GM06990 (cell line): ENCODE measurements at places on chromosomes 5 and 9.

DNA sequence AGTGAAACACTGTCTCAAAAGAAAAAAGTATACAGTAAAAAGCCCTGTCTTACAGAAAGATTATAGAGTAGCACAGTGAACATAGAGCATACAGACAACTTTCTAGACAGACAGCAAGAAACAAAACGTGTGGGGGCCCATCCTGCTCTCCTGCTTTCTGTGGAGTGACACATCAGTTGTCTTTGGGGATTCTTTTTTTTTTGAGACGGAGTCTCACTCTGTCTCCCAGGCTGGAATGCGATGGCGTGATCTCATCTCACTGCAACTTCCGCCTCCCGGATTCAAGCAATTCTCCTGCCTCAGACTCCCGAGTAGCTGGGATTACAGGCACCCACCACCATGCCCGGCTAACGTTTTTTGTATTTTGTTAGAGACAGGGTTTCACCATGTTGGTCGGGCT, 14.9 kb downstream of the CDHR2 start:
- no peak for DNase-seq

DNA sequence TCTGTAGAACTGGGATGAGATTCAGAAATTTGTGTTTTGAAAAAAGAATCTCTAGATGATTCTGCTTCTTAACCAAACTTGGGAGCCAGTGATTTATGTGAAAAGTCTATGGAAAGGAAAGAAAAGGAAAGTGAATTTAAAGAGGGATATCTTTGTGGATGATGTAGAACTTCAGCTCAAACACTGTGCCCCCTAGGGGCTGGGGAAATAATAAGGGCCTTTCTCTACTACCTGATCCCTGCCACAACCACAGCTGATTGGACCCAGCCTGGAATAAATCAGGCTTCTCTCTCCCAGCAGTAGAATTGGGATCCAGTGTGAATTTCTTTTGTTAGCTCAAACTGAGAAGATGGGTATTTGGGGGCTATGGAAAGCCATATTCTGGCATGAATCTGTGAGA, 155.0 kb downstream of the PRELID2 start:
- DNase-seq: no peak

GRCh38 chr9:127534931-127535330, 77.1 kb upstream of the STXBP1 start:
- DNase-seq: no peak

- DNase-seq: no peak
These were observed 20.4 kb upstream of the PAPPA start for GRCh38 chr9:116133163-116133562.

DNA sequence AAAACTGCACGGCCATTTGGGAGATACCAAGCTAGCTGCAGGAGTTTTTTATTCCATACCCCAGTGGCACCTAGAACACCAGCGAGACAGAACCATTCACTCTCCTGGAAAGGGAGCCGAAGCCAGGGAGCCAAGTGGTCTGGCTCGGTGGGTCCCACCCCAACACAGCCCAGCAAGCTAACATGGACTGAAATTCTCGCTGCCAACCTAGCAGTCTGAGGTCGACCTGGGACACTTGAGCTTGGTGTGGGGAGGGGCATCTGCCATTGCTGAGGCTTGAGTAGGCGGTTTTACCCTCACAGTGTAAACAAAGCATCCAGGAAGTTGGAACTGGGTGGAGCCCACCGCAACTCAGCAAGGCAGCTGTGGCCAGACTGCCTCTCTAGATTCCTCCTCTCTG, 108.9 kb upstream of the CHD1 start:
- DNase-seq: no peak

- DNase-seq: no peak
These were observed 248.5 kb downstream of the PRDM9 start for GRCh38 chr5:23755906-23756305.

GRCh38 chr5:114099161-114099560, 262.7 kb upstream of the KCNN2 start:
- DNase-seq: no peak

- DNase-seq: no peak
These were observed 49.9 kb upstream of the JAK2 start for GRCh38 chr9:4935001-4935672.

DNA sequence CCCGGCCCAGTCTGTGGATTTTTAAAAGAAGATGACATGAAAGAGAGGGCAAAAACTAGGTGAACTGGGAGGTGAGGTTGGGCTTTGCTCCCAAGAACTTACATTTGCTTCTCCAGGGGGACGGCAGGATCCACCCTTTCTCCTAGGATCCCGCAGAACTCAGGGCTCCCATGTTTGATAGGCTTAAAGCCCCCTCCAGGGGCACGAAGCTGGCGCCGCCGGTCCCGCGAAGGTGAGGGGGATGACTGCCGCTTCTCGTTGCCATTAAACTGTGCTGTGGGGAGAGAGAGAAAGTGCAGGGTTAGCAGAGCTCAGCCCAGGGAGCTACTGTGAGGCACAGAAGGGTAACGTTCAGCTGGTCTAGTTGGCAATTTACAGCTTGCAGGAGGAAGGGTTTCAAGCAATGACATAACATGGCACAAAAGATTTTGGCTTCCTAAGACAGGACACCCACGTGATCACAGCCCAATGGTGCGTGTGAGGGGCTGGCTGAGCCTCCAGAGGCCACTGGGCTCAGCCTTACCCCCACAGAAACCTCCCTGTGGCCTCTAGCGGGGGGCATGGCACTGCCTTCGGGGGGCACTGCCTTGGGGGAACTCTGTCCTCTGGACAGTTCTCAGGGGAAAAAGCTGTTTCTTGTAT, 52.0 kb upstream of the SLC25A51 start:
- no peak for DNase-seq

DNA sequence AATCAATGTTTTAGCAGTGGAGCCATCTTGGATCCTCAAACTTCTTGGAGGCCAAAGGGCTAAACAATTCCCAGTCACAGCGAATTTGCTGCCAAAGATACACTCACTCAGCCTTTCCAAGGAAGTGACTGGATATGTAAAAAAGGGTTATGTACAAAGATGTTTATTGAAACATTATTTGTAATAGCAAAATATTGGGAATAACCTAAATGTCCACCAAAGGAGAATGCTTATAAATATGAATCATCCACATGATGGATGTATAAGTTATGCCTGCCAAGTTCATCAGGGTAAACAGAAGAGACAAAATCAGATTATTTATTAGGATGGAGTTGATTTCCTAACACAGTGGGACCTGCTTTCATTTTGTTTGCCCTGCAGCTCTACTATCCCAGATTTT, 145.2 kb upstream of the ABCA1 start:
- no peak for DNase-seq

- DNase-seq: no peak
These were observed 57.8 kb downstream of the TMC1 start for GRCh38 chr9:72579190-72579589.

- no peak for DNase-seq
These were observed 45.0 kb upstream of the SH3PXD2B start for GRCh38 chr5:172499287-172499686.

- no peak for DNase-seq
These were observed 42.4 kb upstream of the GGTA1 start for GRCh38 chr9:121542025-121542424.

- no peak for DNase-seq
These were observed 3.6 kb downstream of the CEP78 start for GRCh38 chr9:78239506-78239905.

GRCh38 chr9:108297073-108297472, 558.7 kb downstream of the ACTL7B start:
- no peak for DNase-seq

- DNase-seq: no peak
These were observed 56.3 kb upstream of the PRDM9 start for GRCh38 chr5:23451156-23451555.

DNA sequence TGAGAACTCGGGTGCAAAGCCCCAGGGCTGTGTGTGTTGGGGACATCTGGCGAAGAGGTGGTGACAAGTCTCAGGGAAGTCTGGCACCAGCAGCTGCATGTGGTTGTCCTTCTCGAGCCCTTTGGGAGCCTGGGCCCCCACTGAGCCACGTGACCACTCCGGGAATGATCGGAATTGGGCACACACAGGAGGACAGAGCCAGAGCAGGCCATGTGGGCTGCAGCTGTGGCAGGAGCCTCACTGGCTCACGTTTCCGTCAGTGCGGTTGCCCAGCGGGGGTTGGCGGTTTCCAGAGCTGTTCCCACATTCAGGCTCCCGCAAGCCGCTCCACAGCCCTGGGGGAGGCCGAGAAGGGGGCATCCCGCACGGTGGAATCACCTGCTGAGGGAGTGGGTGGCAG, 6.8 kb upstream of the CEL start:
- DNase-seq: no peak

GRCh38 chr5:117682416-117682815, 1107.8 kb upstream of the SEMA6A start:
- DNase-seq: no peak

GRCh38 chr9:107597743-107598217, 108.2 kb upstream of the KLF4 start:
- no peak for DNase-seq

- no peak for DNase-seq
These were observed 89.7 kb upstream of the ZNF366 start for GRCh38 chr5:72596956-72597355.

- DNase-seq: no peak
These were observed 36.3 kb downstream of the RUSC2 start for GRCh38 chr9:35526087-35526801.

DNA sequence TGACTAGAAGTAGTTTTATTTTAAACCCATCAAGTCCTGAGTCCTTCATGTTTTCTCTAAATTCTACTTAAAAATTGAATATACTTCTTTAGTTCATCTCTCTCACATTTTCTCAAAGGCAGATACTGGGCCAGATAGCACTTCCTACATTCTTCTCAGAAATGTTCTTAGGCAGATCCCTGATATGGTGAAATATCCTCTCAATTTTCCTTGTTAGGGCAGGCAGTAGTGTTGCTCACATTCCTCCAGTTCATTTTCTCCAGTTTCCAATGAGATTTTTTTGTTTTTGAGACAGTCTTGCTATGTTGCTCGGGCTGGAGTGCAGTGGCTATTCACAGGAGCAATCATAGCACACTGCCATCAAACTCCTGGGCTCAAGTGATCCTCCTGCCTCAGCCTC, 5.7 kb downstream of the GCNT1 start:
- no peak for DNase-seq

GRCh38 chr5:60183881-60184280, 290.4 kb upstream of the PDE4D start:
- no peak for DNase-seq

DNA sequence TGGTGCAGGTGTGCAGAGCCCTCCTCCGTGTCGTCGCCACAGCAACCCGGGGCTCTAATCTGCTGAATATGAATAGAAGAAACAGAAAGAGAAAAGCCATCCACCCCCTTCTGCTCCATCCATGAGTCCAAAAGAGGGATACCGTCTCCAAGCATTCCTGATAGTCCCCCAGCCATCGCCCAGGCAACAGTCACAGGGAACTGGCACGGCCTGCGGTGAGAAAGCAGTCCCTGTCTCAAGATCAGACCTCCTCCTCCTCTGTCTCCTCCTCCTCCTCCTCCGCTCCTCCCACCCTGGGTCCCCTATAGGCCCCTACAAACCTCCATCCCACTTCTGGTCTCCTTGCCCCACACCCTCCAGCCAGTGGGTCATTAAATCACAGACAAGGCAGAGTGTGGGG, 308.1 kb upstream of the MPDZ start:
- no peak for DNase-seq

- no peak for DNase-seq
These were observed 471.9 kb upstream of the RGMB start for GRCh38 chr5:98301547-98301946.

DNA sequence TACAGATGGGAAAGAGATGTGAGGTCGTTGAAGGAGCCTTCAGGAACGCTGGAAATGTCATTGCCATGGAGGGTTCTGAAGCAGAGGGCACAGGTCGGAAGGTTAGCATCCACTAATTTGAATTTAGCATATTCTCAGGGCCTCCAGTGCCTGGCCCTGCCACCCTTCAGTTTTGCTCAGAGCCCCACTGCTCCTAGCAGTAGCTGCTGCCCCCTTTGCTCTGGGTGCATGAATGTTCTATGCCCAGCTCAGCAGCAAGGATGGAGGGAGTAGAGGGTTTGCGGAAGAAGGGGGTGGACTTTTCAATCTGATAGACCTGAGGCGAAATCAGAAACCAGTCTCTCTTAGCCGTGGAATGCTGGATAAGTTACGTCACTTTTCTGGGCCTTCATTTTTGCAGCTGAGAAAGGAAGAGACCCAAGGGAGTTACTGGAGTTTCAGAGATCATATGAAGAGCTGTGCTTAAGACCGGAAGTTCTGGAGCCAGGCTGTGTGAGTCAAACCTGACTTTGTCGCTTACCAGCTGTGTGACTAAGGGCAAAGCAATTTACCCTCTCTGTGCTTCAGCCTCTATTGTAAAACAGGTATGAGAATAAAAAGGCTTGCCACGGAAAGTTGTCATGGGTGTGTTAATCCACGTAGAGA, 133.2 kb upstream of the PANK3 start:
- no peak for DNase-seq

DNA sequence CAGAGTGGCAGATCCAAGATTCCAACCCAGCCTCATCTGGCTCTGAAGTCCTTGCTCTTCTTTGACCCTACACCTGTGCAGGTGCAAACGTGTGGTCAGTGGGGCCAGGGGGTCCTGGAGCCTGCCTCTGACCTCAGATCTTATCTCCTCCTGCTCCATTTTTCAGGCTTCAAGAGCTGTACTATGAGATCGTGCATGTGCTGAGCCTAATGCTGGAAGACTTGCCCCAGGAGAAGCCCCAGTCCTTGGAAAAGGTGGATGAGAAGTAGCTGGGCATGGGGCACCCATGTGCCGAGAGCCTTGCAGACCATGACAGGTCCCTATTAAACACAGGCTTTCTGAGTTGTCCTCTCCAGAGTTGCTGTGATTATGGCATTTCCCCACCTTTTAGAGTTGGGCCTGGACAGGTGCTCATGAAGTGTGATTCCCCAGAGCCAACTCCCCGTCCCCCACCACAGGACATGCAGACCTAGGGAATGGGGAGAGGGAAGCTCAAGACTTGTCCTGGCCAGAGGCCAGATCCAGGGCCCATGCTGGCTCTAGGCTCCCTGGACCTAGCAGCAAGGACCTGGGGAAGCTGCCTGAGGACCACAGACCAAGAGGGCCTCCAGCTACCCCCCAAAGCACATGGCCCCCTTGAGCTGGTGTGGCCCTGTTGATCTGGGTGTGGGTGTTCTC, 22.5 kb downstream of the PITX1 start:
- DNase-seq: no peak

DNA sequence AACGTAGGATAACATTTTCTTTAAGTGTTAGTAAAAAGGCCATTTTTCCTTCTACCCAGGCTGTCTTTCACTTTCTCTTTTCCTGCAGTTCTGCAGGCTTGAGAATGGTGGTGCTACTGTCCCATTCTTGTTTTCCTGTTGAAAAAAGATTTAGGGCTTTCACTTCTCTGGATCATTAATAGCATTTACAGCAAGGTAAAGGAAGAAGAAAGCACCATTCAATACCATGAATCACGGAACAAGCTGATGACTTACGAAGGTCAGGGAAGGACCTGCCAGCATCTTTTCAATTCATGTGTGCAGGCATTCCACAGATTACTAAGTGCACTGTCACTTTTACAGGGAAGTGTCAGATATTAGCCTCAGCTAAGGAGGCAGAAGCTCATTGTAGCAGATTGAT, 292.8 kb downstream of the YTHDC2 start:
- no peak for DNase-seq

DNA sequence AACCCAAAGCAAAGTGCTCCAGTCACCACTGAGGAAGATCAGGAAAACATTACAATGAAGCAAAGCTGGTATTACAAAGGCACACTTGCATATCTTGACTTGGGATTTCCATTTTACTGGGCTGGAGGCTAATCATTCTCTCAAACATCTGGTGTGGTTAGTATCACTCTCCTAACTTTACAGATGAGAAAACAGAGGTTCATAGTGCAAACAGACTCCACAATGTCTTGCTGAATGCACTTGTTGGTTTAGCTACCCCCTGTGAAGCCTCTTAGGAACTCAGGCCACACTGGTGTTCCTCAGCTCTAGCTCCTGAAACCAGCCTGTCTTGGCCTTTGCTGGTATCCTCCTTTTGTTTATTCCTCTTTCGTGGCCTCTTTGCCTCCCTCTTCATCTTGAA, 29.5 kb upstream of the SMAD5 start:
- no peak for DNase-seq
